Skin of body (tissue), 3 donors: ENCODE measurements at places on chromosomes 2 and 18. TPM values are rescaled to one million over a fixed set of nuclear protein-coding genes. Genes with fewer than 3 reads are reported as not detected.

DNA sequence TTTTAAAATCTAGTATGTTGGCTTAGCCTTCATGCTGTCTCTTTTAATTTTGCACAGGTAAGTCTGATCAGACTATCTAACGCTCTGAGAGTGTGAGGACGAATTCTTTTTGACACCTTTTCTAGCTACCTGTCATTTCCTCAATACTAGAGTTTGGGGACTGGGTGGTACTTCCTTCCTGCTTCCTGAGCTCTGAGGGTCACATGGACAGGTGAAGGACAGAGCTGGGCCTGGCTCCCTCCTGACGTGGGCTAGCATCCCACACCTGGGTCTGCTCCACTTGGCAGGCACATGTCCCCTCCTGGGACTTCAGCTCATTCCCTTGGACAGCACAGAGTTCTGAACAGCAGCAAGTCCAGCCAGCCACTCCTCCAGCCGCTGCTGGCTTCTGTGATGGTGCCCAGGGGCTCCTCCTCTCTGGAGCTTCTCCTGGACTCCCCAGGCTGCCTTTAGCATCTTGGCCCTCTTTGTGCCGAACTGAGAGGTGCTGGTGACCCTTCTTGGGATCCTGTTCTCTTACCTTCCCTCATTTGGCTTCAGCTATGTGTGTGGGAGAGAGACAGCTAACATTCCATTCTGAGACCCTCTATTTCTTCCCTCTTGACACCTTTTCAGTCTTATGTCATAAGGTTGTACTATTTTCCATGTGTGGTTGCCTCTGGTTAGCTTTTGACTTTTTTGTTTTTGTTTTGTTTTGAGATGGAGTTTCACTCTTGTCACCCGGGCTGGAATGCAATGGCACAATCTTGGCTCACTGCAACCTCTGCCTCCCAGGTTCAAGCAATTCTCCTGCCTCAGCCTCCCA is 106.9 kb downstream of the B3GNT2 start:
- no peak for DNase-seq

DNA sequence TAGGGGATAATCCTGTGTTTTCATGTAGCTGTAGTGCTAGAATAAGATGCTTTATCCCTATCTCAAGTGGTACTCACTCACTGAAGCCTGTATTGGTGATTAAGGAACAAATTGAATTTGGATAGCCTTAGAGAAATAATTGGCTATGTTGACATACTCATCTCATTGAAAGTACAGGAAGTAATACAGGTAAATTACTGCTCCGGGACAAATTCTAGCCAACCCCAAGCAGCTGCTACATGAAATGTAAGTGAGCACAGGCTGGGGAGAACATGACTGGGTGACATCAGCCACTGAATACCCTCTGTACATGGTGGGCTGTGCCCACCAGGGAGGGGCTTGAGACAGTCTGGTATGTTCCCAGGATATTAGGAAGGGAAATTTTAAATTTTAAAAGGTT is 188.4 kb upstream of the RASGRP3 start:
- no peak for DNase-seq

Gene MFF
- 55.6 TPM for total RNA-seq

DNA sequence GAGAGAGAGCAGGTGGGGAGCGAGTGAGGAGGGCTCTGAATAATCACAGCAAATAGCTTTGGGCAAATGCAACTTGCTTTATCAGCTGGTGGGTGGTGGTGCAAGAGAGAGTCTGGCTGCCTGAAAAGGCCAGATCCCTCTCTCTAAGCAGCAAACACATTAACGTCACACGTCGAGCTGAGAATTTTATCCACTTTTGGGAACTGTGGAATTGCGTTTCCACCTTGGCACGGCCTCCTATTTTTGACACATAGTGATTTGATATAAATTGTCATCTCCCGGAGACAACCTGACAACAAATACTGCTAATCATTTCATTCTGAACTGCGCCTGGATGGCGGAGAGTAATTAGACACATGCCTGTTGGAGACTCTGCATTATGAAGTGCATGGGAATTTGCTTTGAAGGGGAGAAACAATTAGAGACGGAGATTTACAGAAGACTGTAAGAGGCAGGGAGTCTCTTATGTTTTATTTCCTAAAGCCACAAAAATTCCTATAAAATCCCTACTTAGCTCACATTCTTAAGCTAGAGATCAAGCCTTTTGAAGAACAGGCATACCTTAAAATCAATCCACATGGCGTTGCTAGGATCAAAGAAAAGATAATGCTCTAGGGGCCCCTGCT is 634.1 kb downstream of the TDRD15 start:
- no peak for DNase-seq

Gene SNORC
- 0.30 TPM for total RNA-seq

Gene MYL12B
- 197 TPM for total RNA-seq

DNA sequence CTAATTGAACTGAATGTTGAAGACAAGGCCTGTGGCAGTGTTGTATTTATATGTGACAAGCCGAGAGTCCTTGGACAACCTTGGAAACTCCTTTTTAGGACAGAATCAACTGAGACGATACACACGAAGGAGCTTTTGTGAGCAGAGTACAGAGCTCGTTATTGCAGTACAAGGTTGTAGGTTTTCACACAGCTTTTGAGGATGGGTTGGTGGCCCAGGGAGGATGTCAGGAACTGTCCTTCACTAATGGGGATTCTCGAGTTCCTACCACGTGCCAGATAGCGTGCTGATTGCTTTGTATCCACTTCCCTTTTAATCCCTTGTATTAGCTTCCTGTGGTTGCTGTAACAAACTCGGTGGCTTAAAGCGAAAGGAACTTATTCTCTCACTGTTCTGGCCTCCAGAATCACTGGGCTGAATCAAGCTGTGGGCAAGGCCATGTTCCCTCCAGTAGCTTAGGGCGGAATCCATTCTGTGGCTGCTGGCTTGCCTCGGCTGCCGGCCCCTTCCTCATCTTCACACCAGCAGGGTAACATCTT is 20.2 kb downstream of the INPP4A start:
- no peak for DNase-seq

Gene DLX1
- total RNA-seq = 1.4 TPM

DNA sequence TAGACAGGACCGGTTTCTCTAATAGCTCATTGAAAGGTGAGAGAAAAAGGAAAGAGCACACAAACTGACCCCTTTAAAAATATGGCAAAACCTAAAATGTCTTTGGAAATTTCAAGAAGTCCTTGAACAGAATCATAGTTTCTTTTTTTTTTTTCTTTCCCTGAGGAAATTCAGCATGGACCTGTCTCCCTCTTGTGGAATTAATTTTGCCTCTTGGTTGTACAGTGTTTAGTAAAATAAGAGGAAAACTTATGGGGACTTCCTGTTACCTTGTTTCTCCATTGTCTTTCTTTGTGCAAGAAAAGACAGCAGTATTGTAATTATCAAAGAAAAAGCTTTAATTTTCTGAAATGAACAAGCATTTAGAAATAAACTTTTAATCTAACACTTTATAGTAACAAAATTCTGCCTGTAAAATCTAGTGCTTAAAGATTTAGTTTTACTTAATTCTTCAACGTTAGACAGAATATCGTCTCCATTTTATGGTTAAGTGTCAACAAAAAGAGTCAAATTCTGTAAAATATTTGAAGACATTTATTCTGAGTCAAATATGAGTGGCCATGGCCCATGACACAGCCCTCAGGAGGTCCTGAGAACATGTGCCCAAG is 176.3 kb upstream of the NABP1 start:
- DNase-seq = peak; percentile 62
